Peyer's patch (tissue), 4 donors: ENCODE measurements at places on chromosomes 7 and 10. TPM values are rescaled to one million over a fixed set of nuclear protein-coding genes. Genes with fewer than 3 reads are reported as not detected.

Gene LIPM
- not detected for total RNA-seq

Gene TAS2R38
- total RNA-seq = 1.3 TPM

Gene IFIT1
- total RNA-seq = 7.5 TPM

Gene SLC37A3
- 45.4 TPM for total RNA-seq

Gene BAG3
- 20.5 TPM for total RNA-seq

Gene FAM25G
- not detected for total RNA-seq

Gene ADAMTS14
- 5.2 TPM for total RNA-seq

DNA sequence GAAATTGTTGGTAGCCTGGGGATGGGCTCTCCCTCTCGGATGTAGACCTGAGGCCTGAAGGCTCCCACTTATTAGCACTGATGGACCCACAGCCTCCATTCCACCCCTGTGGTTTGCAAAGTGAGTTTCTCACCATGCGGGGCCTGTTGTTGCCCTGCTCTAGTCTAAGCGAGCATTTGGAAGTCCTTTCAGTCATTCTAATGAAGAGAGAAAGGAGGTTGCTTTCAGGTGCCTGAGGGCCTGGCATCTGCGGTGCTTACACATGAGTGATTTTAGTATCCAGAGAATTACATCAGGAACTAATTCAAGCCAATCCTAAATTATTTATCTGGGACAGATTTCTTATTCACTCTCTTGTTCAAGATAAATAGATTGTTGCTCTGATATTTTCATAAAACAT lies 61.6 kb downstream of the NAMPT start:
- DNase-seq = no peak

DNA sequence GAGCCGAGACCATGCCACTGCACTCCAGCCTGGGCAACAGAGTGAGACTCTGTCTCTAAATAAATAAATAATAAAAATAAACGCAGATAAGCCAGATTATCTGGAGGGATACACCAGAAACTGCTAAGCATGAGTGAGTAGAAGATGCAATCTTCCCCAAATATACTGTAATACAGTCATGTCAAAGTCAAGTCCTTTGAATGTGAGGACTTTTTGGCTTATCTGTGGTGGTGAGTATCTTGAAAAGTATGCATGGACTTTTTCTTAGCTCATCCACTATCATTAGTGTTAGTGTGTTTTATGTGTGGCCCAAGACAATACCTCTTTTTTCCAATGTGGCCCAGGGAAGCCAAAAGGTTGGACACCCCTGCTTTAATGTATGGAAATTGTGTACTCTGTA lies 44.7 kb upstream of the PITRM1 start:
- DNase-seq = no peak

- DNase-seq = no peak
Measured at GRCh38 chr10:48460182-48460581, 144.7 kb downstream of the ARHGAP22 start.

GRCh38 chr7:100166317-100166940 lies 2.0 kb downstream of the GAL3ST4 start:
- DNase-seq = no peak

DNA sequence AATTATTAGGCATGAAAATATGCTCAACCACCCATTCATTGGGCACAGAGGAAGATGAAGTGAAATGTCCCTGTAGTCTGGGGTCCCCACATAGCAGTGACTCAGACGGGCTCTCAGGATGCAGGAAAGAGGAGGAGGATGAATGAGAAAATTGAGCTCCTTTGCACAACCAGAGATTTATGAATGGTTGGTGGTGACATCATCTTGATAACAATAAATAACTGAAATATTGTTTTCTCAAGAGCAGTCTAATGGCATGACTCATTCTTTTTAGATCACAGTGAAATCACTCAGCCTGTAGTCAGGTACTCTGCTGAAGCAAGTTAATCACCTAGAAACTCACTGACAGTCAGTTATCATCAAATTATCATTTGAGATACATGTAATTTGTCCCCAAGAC lies 254.1 kb downstream of the RELN start:
- DNase-seq = no peak

- no peak for DNase-seq
Measured at GRCh38 chr7:90903841-90904240, 307.7 kb downstream of the CDK14 start.

DNA sequence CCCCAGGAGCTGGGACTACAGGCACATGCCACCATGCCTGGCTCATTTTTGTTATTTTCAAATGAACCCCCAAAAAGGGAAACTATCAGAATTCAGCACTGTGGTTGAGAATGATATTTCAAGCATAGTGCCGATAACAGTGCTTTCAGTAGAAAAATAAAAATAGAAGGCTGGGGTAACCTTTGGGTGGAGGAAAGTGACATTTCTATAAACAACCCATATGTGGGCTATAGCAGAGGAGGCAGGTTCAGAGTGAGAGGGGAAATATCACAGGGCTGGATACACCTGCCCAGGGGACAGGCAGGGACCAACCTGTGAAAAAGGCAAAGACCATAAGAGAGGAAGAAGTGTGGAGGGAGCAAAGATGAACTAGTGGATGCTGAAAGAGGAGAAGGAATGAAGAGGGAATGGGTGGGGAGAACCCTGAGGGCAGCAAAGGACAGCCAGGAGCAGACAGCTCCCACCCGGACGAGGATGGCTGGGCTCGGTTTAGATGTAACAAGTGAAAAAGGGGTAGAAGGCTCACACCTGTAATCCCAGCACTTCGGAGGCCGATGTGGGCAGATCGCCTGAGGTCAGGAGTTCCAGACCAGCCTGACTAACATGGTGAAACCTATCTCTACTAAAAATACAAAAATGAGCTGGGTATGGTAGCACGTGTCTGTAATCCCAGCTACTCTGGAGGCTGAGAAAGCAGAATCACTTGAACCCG lies 56.5 kb downstream of the MAP3K8 start:
- DNase-seq = no peak

DNA sequence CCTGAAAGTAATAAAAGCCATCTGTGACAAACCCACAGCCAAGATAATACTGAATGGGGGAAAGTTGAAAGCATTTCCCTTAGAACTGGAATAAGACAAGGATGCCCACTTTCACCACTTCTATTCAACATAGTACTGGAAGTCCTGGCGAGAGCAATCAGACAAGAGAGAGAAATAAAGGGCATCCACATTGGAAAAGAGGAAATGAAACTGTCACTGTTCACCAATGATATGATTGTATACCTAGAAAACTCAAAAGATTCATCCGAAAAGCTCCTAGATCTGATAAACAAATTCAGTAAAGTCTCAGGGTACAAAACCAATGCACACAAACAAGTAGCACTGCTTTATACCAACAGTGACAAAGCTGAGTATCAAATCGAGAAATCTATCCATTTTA lies 581.7 kb upstream of the TEX47 start:
- no peak for DNase-seq

DNA sequence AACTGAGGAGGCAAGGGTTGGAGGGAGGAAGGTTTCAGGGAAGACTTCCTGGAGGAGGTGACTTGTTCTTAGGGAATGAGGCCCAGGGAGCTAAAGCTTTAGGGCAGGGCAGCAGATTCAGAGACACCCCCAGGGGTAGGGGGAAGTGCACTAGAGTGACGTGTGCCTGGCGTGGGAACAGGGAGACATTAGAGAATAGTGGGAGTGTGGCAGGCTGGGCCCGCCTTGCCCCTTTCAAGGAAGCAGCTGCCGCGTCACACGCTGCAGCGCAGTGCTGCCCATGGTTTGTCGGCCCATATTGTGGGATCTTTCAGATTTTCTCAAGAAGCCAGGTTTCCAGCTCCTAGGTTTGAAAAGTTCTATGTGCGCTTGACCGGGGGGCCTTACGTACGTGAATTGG lies 139.4 kb downstream of the LHPP start:
- peak; percentile 48 for DNase-seq

- DNase-seq = no peak
Measured at GRCh38 chr7:123608991-123609882, 7.6 kb downstream of the ASB15 start.

GRCh38 chr7:41825927-41826480 lies 123.1 kb upstream of the INHBA start:
- no peak for DNase-seq

GRCh38 chr7:157271991-157272324 lies 64.8 kb upstream of the DNAJB6 start:
- DNase-seq = no peak

- no peak for DNase-seq
Measured at GRCh38 chr10:88170628-88171027, 307.2 kb downstream of the PTEN start.

- DNase-seq = peak; percentile 49
Measured at GRCh38 chr7:133853706-133854276, 273.3 kb upstream of the LRGUK start.
